ENCODE measurements at places on chromosomes 6 and 20.
A peak's percentile ranks its signal among the peaks of the same experiment; 100 is the strongest.

GRCh38 chr20:63775096-63775978 lies 35.8 kb downstream of the SLC2A4RG start:
- peak; percentile 8 for DNase-seq

DNA sequence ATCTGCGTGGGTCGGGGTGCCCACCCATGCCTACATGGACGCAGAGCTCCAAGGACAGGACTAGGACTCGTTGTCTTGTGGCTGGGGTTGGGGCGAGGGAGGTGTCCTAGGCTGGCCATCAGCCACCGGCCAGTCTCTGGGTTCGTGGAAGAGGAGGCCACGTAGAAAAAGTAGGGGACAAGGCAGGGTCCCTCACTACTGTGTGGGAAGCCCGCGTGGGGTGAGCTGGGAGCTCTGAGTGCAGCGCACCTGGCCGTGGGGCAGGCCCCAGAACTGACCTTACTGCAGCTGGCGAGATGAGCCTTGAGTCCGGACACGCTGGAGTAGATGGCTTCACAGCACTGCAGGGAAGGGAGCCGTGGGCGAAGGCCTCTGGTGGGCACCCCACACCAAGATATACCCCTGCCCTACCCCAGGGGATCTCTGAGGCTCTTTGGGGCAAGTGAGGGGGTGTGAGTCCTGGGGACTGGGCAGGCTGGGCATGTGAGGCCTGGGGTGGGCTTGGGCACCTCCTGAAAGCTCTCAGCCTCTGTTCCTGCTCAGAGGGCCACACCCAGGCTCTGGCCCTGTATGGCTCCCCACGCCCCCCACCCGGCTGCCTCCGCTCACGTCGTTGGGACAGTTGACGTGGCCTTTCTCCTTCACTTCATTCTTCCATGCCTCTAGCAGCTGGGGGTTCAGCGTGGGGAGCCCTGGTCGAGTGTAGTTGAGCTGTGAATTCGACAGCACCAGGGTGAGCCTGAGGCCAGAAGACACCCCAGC lies 5.6 kb upstream of the UCKL1 start:
- DNase-seq = no peak

DNA sequence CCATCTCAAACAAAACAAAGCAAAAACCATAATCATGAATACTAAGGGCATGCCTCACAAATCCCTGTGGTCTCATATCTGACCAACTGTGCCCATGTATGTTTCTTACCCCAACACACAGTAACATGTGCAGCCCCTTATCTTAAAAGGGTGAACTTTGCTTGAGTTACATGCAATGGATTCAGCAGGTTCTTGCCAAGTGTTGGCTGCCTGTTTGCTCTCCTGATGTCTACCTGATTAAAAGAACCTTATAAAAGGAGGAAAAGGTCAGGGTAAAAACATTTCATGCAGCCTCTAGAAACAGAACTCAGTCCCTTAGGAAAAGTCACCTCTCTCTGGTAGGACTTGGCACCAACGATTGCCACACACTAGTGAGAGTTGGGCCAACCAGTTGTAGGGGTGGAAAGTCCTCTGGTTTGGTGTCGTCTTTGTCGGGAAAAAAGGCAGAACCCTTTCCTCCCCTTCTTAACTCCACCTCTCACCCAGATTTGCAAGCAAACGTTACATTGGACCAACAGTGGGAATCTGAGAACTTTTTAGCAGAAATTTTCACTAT lies 14.0 kb upstream of the LRRN4 start:
- DNase-seq = no peak

DNA sequence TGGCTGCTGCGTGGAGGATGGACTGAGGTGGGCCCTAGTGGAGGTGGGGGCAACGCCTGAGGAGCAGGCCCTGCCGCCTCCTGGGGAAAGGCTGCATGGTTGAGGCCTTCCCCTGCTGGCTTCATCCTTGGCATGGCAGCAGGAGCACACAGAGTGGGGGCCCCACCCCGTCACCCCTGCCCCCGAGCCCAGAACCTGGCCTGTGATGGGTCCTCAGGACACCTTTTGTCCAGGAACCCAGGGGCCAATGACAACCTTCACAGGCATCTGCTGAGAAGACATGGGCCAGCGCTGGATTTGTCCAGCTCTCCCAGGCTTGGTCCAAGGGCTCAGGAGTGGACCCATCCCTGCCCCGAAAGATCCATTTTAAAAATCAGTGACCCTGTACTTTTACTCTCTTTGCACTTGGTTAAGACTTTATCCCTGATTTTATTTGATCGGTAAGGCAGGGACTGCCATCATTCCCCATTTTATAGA lies 575 bp upstream of the SLC17A9 start:
- DNase-seq = no peak

GRCh38 chr6:43746071-43746470 lies 23.9 kb upstream of the VEGFA start:
- no peak for DNase-seq

GRCh38 chr6:15404685-15404980 lies 158.8 kb downstream of the JARID2 start:
- DNase-seq = no peak

DNA sequence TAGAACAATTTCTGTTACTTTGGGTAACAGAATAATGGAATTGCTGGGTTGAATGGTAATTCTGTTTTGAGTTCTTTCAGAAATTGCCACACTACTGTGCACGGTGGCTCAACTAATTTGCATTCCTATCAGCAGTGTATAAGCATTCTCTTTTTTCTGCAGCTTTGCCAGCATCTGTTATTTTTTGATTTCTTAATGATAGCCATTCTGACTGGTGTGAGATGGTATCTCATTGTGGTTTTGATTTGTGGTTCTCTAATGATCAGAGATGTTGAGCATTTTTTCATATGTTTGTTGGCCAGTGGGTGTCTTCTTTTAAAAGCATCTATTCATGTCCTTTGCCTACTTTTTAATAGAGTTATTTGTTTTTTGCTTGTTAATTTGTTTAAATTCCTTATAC lies 846.8 kb downstream of the KIF16B start:
- no peak for DNase-seq

GRCh38 chr20:52722926-52723688 lies 249.1 kb upstream of the TSHZ2 start:
- no peak for DNase-seq

GRCh38 chr6:5566718-5567117 lies 305.4 kb downstream of the FARS2 start:
- no peak for DNase-seq

- DNase-seq = no peak
These were observed 18.0 kb downstream of the HECA start for GRCh38 chr6:139152892-139153271.

DNA sequence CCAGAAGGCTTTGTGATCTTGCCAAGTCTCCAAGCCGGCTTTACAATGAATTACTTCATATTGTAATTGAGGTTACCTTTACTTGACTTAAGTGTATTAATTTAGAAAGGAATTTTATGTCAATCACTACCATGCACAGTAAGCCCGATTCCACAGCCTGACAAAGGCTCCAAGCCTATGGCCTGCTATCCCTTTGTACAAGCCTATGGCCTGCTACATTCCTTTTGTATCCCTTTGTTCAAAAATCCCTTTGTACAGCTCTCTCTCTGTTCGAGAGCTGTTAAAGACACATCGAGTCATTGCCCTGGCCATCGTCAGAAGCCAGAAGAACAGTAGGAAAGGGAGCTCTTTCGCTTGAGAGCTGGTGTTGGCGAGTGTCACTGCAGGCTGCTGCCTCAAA lies 2.7 kb upstream of the EDN3 start:
- no peak for DNase-seq

DNA sequence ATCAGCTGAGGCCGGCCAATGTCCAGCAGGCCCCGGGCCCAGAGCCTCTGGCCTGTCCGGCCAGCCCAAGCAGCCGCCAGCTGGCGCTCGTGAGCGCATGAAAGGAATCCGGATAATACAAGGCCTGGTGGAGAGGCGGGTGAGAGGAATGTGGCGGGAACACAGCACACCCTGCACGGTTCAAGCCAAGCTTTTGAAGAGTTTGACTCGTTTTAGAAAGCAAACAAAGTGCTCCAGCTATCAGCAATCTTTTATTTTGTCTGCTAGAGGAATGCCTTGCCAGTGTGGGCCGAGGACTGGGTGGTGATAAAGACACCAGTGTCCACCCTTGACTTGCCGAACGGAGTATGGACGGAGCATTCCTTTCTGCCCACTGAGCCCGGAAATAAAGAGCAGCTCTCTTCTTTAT lies 9.3 kb upstream of the NEDD9 start:
- DNase-seq = no peak

GRCh38 chr6:25498505-25498904 lies 153.5 kb upstream of the SCGN start:
- DNase-seq = peak; percentile 30

- DNase-seq = no peak
These were observed 168.0 kb downstream of the OTOR start for GRCh38 chr20:16916165-16916564.

DNA sequence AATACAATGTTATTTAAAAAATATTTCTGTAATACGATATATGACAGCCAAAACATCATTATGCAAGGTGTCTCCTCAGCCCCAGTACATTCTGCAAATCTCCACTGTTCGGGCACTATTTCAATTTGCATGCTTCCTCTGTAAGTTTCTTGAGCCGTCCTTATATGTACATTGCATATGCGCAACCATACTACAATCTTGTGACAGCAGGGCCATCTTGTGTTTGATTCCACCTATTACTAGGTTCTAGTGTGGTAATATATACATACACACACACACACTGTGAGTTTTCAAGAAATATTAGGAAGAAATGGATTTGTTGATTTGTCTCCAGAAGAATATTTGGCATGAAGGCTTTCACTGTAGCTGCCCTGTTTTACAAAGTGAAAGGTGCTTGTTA lies 9.8 kb downstream of the LYRM4 start:
- no peak for DNase-seq

GRCh38 chr20:821046-821730 lies 12.3 kb upstream of the FAM110A start:
- DNase-seq = no peak
